T follicular helper cell (primary cell): ENCODE measurements at places on chromosomes 4 and X.

GRCh38 chr4:80101071-80101791 lies 28.2 kb upstream of the ANTXR2 start:
- DNase-seq: no peak

- DNase-seq: no peak
Measured at GRCh38 chrX:97306771-97307470, 423.2 kb downstream of the RPA4 start.

GRCh38 chrX:66020631-66021334 lies 19.1 kb downstream of the VSIG4 start:
- DNase-seq: no peak

GRCh38 chr4:3497523-3498389 lies 34.5 kb downstream of the LRPAP1 start:
- DNase-seq: no peak

- no peak for DNase-seq
Measured at GRCh38 chrX:113959912-113960626, 623.8 kb upstream of the HTR2C start.

DNA sequence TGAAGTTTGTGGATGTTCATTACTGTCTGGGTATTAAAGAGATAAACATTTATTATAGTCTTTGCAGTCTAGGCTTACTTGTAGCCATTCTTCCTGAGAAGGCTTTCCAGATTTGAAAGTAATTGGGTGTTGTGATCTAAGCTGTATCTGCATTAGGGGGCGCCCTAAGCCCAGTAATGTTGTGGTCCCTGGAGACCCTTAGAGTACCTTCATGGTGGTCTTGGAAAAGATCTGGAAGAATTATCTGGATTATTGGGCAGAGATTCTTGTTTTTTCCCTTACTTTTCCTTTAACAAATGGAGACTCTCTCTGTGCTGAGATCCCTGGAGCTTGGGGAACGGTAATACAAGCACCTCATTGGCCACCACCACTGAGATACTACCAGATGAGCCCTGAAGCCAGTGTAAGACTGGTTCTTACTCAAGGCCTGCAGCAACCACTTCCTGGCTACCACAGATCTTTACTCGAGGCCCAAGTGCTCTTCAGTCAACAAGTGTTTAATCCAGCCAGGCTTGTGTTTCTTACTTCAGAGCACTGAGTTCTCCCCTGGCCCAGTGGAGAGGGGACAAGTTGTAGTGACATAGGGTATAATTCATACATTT lies 63.1 kb downstream of the RTL3 start:
- DNase-seq: no peak

GRCh38 chr4:39559626-39560025 lies 32.4 kb upstream of the UGDH start:
- no peak for DNase-seq

DNA sequence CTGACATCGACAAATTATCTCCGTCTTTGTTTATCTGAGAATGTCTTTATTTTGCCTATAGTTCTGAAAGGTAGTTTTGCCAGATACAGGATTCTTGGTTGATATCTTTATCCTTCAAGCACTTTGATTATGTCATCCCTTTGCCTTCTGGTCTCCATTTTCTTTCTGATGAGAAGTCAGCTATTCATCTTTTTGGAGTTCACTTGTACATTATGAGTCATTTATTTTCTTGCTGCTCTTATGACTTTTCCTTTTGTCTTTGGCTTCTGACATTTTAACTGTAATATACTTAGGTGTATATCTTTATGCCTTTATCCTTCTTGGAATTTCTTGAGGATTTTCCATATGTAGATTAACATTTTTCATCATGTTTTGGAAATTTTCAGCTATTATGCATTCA lies 51.4 kb downstream of the SHROOM4 start:
- DNase-seq: no peak

GRCh38 chr4:53721263-53721662 lies 130.0 kb upstream of the LNX1 start:
- no peak for DNase-seq

- no peak for DNase-seq
Measured at GRCh38 chr4:6191448-6192130, 8.8 kb downstream of the JAKMIP1 start.

GRCh38 chr4:4424499-4425115 lies 37.7 kb downstream of the NSG1 start:
- DNase-seq: no peak

- DNase-seq: no peak
Measured at GRCh38 chr4:86908251-86908657, 16.0 kb upstream of the C4orf36 start.

GRCh38 chrX:68694435-68695205 lies 47.2 kb downstream of the STARD8 start:
- DNase-seq: no peak

DNA sequence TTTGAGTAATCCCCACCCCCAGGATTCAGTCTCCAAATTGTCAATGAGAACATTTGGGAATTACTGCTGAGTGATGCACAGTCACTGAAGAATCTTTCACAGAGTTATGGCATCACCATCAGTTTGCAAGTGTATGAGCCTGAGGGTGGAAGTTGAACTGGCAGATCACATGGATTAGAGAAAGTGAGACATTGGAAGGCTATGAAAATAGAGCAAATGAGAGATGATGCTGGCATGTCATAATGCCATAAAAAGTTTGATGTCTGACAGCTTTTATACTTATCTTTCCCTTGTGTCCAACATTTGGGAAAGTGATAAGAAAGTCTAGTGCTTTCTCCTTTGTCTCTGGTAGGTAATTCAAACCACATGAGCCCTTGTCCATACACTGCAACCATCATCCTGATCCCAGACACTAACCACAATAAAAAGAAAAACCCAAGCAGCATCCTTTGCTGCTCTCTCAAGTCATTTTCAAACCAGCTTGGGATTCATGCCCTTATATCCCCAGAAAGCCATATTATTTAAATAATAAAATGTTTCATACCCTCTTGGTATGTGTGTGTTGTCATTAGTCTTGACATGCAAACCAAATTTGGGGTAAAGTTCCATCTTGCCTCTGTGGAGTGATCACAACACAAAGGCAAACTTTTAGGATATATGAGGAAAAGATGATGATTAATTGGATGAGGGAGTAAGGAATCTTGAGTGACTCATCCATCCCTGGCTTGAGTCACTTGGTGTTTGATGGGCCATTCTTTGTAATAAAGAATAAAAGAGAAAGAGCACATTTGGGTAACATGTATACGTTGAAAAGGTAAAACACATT lies 438.9 kb downstream of the GRXCR1 start:
- no peak for DNase-seq
